ENCODE measurements at places on chromosomes 4 and X.

DNA sequence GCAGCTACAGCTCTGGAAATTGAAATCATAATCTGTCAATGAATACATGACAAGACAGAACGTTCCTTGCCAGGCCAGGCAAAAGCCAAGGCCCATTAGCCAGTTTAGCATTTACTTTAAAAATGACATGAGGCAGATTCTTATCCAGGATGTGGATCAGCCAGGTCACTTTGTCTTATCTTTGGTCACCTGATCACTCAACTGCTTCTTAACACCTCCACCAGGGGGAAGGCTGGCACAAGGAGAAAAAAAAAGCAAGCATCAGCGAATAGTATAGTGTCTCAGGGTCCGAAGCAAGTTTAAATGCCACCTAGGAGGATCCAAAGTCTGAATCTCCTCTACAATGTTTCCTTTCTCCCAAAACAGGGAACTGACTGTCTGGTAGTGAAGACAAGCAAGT is 18.8 kb downstream of the ATP1B4 start:
- no peak overlapping the region for H3K4me3 ChIP-seq
- no peaks in the 10 kb centered on the region for H3K36me3 ChIP-seq
- no peak for DNase-seq

DNA sequence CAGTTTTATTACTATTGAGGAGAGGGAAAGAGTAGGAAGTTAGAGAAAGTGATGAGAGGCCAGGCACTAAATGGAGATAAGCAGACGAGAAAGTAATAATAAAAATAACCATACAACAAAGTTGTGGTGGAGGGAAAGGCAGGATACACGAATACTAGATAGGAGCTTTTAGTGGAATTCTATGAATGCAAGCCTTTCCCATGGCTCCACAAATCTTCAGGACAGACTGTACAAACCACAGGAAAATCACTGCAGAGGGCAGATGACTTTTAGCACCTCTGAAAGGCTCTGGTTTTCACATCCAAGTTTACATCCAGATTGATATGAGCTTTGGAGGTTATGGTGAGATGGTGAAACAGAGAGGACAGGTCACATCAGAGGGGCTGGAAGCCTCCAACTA is 41.5 kb downstream of the TNIP3 start:
- no peaks in the 10 kb centered on the region for H3K36me3 ChIP-seq
- peaks cover 6% of the 10 kb centered on the region for H3K4me1 ChIP-seq
- no peak for DNase-seq
- no peaks in the 10 kb centered on the region for H3K27me3 ChIP-seq

DNA sequence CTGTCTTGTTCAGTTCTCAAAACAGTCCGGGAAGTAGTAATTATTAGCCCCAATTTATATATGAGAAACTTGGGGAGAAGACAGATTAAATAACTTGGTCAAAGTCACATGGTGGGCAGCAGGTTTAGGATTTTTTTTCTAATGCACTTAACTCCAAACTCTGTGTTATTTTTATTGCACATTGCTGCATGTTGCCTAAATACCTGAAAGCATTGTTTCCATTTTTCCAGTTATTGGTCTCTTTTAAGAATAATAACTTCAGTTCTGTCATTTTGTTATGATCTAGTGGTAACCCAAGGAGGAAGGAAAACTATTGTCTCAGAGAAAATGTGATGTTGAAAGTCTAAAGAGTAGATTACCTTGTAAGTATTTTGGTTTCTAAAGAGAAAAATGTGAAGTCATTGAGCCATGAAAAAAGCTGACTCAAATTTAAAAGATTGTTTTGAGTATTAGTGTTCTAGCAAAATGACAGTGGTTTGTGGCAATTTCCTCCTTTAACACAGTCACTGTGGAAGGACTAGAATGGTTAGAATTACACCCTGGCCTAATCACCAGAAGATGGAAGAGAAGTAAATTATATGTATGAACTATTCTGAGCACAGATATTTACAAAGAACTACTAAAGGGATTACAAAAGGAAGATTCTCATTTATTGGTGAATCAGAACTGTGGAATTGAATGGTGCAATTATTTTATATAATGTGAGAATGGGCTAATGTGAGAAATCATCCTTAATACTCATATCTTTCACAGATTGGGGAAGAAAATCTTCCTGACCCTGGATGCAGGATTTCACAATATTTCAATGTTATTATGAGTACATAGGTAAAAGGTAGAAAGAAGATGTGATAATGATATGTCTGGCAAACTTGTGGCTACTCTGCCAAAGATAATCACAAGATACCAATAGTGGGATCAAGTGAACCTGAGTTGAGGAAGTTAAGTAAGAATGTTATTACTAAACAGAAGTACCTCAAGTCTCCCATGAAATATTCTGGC is 21.7 kb upstream of the CXCL8 start:
- no peak overlapping the region for H3K27ac ChIP-seq
- H3K4me3 ChIP-seq: no peak overlapping the region
- peaks cover 27% of the 10 kb centered on the region for H3K4me1 ChIP-seq
- H3K36me3 ChIP-seq: no peaks in the 10 kb centered on the region
- H3K27me3 ChIP-seq: no peaks in the 10 kb centered on the region
- no peak for DNase-seq

GRCh38 chrX:29762006-29762405 is 453.4 kb upstream of the MAGEB2 start:
- H3K27ac ChIP-seq: peak overlapping the region; percentile 22
- H3K4me3 ChIP-seq: no peak overlapping the region
- no peaks in the 10 kb centered on the region for H3K4me1 ChIP-seq
- no peaks in the 10 kb centered on the region for H3K27me3 ChIP-seq

DNA sequence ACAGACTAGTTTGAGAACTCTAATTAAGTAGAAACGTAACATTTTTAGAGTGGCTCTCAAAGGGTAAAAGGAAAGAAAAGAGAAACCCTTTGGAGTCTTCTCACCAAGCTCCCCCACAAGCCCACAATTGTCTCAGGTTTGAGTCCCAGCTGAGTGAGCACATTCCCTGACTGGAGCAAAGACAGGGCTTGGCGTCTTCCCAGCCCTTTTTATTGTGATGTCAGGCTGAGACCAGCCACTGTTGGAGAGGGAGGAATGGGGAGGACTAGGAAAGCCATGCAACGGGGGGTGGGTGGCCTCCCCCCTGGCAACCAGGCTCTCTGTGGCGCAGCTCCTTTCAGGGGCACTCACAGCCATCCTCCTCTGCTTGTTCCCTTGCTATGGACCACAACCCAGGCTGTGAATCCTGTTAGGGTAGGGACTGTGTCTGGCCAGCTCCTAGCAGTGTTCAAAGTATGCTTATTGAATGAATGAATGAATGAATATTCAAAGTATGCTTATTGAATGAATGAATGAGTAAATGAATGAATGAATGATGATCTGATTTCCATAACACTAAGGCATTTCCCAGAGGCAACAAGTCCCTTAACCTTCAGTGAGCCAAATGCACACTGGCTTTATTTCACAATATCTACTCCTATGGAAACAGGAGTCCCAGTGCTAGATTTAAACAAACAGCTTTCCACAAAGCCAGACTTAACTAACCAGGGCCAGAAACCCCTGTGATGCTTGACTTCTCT is 413.3 kb downstream of the MID1IP1 start:
- no peaks in the 10 kb centered on the region for H3K36me3 ChIP-seq
- H3K4me3 ChIP-seq: no peak overlapping the region
- no peak for DNase-seq
- no peaks in the 10 kb centered on the region for H3K4me1 ChIP-seq
- peaks cover 13% of the 10 kb centered on the region for H3K27me3 ChIP-seq
- no peak overlapping the region for H3K27ac ChIP-seq

DNA sequence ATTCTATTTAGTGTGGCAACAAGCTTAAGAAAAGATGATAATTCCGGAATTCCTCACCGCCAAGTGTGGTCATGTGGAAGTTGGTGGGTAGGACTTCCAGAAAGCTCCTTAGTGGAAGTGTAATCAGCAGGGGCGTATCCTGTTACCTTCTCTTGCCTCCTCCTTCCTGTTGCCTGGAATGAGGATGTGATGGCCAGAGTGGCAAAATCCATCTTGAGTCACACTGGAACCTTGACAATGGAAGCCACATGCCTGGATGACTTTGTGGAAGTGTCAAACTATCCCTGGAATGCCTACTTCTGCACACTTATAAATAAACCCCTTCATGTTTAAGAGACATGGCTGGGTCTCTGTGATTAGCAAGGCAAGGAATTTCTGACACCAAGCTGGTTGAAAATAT is 191.0 kb downstream of the PRDM5 start:
- H3K36me3 ChIP-seq: no peaks in the 10 kb centered on the region
- DNase-seq: no peak
- H3K4me1 ChIP-seq: no peaks in the 10 kb centered on the region
- no peak overlapping the region for H3K4me3 ChIP-seq
- H3K27me3 ChIP-seq: no peaks in the 10 kb centered on the region

- no peak overlapping the region for H3K4me3 ChIP-seq
- peaks cover 3% of the 10 kb centered on the region for H3K36me3 ChIP-seq
- no peak for DNase-seq
- H3K27me3 ChIP-seq: no peaks in the 10 kb centered on the region
- H3K4me1 ChIP-seq: no peaks in the 10 kb centered on the region
- H3K27ac ChIP-seq: no peak overlapping the region
These were observed 21.0 kb upstream of the CLCN4 start for GRCh38 chrX:10135561-10136399.

- no peak overlapping the region for H3K4me3 ChIP-seq
- H3K27me3 ChIP-seq: peaks cover 7% of the 10 kb centered on the region
- H3K36me3 ChIP-seq: no peaks in the 10 kb centered on the region
- H3K4me1 ChIP-seq: peaks cover 3% of the 10 kb centered on the region
- H3K27ac ChIP-seq: no peak overlapping the region
These were observed 449.1 kb downstream of the BCOR start for GRCh38 chrX:39648548-39649254.

- H3K36me3 ChIP-seq: no peaks in the 10 kb centered on the region
- no peaks in the 10 kb centered on the region for H3K4me1 ChIP-seq
- no peak for DNase-seq
- H3K27ac ChIP-seq: no peak overlapping the region
These were observed 146.3 kb upstream of the LEF1 start for GRCh38 chr4:108314900-108315589.

Measured in SK-N-SH (cell line).